CD4-positive, CD25-positive, alpha-beta regulatory T cell (primary cell): ENCODE measurements at places on chromosomes 7 and 10. TPM values are rescaled to one million over a fixed set of nuclear protein-coding genes. Genes with fewer than 3 reads are reported as not detected.

GRCh38 chr10:124535731-124536495 is 74.3 kb downstream of the LHPP start:
- DNase-seq: no peak

DNA sequence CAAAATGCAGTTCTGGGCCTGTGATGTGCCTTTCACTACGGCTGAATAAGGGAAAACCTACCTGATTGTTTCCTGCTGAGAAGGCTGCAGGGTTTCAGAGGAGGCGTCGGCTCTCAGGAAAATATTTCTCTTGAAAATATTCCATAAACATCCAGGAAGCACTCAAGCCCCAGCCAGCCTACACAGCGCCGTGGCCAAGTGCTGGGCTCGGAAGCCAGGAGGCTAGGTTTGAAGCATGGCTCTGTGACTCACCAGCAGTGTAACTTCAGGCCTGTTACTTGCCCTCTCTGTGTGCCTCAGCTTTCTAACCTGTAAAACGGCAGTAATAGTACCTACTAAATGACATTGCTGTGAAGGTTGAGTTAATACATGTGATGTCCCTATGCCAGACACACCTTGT is 399.1 kb downstream of the GATA3 start:
- no peak for DNase-seq

CYP2C8 gene
- not detected for polyA plus RNA-seq

DNA sequence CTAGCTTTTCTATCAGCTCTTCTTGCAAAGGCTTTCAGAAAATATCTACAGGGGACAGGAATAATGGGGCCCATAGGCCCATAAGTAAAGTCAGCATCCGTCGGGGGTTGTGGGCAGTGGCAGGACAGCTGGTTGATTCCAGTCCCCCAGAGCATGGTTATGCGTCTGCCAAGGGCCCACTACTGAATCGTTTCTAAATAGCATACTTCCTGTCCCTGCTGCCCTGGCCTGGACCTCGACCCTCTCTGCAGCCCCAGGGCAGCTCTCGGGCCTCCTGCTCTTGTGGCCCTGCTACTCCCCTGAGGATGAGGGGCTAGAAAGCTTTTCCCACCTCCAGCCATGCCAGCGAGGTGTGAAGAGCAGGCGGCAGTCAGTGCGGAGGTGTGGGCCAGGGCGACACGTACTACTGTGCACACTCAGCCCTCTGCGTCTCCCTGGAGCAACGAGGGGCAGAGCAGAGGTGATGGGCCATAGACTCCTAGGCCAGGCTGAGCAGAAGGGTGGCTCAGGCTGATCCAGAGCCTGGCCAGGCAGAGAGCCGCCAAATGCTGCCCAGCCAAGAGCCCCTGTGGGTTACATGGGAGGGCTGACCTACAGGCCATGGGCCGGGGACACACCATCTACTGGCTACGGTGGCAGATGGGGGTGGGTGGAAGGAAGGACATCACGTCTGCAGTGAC is 4.7 kb upstream of the OPN4 start:
- no peak for DNase-seq

DNA sequence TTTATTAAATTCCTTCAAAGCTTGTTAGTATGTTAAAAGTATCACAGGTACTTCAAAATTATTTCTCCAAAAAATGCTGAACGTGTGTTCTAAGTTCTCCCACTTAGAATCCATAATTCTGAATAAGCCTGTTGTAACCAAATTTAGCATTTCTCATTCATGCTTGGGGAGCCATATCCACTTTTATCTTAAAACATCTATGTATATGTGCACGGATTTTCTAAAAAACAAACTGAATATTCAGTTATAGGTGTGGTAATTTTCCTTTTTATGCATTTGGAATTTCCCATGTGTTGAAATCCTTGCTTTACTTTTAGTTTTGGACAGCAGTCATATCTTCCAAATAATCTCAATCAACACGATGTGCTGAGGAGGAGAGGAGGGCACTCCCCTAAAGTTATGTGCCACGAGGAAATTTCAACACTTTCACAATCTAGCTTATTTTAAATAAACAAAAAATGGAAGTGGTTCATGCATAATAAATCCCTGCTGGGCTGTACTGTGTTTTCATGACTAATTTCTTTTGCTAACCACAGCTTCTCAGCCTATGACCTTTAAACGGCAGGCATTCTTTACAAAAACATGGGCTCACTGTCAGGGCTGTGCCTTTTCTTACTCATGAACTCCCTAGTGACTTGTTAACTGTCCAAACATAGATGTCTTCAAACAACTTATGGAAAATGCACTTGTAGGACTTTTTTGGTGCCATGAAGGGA is 380.3 kb upstream of the SEMA3C start:
- DNase-seq: no peak

FAM180A gene
- not detected for polyA plus RNA-seq

DNA sequence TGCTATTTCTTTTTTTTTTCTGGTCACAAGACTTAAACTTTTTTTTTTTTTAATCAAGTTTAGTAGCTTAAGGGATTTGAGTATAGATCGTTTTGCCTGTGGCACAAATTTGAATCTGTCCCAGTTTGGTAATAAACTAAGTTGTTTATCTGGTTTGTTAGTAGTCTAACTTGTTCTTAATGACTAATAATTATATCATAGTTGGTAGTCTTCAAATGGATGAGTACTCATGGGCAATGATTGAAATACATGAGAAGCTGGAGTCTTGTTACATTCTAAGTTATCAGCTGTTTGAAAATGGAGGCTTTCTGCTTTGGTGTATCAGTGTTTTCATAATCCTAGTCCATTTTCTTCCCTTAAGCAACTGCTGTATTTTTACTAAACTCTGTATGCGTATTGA is 12.3 kb downstream of the BTAF1 start:
- DNase-seq: no peak

GRCh38 chr7:143396625-143397556 is 11.8 kb downstream of the EPHA1 start:
- DNase-seq: no peak

GRCh38 chr10:132372516-132373095 is 24.4 kb upstream of the PWWP2B start:
- no peak for DNase-seq

DNA sequence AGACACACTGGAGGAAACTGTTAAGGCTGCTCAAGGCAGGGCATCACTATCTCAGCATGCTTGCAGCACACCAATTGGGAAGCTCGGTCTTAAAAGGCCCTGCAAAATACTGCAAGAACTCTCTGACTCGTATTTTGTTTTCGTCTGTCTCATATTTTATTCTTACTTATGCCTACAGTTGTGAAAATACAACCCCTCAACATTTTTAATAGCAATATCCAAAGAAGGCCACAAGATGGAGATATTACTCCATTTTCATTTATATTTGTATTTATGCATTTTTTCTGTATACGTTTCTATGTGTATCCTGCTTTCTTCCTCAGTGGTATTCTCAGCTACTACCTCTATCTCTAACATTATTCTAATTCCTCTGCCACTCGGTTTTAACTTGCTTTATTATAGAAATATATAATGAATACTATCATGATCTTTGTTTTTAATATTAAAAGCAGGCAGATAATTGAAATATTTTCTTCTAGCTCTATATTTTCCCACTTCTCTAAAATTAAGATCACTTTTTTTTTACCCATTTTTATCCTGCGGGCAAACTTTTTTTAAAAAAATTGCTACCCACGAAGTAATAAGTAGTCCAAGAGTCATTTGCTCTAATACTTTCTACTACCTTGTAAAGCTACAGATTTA is 10.0 kb downstream of the DNAJC1 start:
- DNase-seq: no peak

- no peak for DNase-seq
These were observed 3.3 kb downstream of the GRID1 start for GRCh38 chr10:86363184-86363832.

GRCh38 chr7:36887233-36887632 is 162.9 kb upstream of the AOAH start:
- no peak for DNase-seq

DNA sequence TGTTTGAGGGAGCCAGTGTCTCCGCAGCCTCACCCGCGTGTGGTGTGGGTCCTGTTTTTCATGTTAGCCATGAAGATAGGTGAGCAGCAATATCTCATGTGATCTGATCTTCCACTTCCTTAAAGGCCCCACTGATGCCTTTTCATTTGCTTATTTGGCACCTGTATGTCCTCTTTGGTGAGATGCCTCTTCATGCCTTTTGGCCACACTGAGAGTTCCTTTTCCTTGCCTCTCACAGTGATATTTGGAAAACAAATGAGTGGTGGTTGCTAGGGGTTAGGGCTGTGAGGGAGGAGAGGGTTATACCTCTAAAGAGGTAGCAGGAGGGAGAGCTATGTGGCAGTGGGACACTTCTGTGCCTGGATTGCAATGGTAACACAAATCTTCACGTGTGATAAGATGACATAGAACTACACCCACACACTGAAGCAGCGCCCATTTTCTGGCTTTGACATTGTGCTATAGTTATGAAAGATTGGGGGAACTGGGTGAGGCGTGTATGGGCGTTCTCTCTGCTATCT is 90.4 kb upstream of the TNS3 start:
- no peak for DNase-seq

GRCh38 chr7:119696336-119696735 is 576.6 kb upstream of the KCND2 start:
- no peak for DNase-seq

- no peak for DNase-seq
These were observed 22.1 kb upstream of the FBXW4 start for GRCh38 chr10:101716891-101717659.

TES gene
- 188 TPM for polyA plus RNA-seq

GRCh38 chr10:67818323-67818722 is 19.7 kb downstream of the DNAJC12 start:
- DNase-seq: no peak

DNA sequence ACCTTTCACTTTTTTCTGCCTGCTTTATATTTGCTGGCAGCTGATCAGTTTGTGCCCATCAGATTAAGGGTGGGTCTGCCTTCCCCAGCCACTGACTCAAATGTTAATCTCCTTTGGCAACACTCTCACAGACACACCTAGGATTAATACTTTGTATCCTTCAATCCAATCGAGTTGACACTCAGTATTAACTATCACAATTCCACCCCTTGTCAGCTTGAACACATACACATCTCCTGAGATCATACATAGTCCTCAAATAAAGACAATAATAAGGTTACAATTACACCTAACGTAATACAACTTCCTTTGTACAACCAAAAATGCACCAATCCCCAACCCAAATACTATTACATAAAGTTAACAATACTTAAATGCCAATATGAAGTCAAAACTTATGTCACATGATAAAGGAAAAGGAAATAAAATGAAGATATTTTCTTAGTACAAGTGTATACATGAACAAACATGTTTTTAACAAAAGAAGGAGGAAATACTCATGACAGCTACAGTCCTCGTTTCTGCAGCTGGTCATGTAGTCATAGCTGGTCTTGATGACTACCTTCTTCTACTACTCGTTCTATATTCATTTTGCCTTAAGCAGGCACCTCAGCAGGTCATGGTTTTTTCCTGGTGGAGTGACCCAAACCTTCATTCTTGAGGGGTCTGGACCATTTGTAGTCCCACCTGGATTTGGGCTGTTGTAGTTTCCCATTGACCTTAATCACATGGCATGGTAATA is 96.7 kb upstream of the CABCOCO1 start:
- DNase-seq: no peak

SH2D4B gene
- polyA plus RNA-seq: not detected

DNA sequence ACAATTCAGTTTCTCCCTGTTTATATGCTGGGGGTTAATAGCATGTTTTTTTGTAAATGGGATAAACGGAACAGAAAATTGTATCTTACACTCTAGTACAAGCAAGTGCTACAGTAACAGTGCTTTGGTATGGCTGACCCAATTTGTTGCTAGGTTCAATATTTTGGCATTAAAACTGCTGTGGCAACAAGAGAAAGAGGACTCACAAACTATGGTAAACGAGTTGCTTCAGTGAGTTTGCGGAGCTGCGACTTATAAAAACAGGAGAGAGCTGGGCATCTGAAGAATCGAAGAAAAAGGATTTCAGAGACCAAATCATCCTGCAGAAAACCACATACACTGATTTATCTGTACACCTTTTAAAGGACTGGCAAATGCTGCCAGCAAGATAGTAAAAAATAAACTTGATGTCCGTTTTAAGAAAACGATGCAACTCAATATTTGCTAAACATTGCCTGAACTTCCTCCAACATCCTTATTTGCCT is 2.2 kb downstream of the GLUD1 start:
- no peak for DNase-seq

DNA sequence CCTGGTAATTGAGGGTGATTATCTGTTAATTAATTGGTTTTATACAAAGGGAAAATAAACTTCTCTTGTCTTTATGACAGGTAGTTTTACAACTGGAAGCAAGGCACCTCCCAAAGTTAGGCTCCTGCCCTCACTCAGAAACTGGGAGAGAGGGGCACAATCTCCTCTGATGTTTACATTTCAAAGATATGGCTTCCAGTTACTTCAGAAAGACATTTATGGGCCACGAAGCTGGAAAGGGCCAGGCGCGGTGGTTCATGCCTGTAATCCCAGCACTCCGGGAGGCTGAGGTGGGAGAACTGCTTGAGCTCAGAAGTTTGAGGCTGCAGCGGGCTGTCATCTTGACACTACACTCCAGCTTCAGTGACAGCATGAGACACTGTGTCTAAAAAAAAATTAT is 115.6 kb upstream of the KMT2E start:
- DNase-seq: no peak

DNA sequence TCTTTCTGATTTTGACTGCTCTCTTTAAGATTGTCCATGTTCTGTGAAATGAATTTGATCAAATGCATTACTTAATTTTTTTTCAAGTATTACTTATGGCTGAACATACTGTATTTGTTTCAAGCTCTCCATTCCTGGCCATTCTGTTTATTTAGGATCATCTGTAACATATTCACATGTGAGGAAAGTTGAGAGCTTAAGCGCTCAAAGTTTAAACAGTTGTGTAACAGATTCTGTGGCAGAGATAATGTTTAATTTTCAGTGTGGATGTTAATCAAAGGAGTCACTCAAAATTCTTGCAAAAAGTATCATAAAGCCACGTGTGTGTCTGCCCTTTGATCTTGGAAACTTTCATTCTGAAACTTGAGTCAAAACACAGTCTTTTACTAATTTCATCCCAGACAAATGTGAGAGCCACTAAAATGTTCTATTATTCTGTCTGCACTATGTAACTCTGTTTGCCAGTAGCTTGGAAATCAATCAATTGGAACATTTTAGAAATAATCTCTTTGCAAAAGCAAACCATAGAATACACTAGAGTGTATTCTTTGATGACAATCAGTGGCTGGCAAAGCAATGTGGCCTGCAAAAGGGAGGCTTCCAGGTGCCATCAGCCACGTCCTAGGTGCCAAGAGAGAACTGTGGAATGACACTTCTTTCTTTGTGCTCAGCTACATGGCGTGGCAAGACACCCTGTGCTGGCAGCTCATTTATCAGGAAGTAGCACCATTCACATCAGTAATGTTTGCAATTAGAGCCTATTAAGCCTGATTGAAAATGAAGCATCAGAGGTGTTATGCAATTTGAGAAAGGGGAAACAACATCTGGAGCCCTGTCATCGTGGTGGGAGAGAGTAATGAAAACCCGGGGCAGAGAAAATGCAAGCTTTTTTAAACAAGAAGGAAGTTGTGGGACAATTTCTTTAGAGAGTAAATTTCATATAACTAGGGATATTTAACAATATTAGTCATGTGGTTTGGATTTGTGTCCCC is 40.9 kb downstream of the ARL5B start:
- no peak for DNase-seq
